ENCODE measurements at places on chromosomes 11 and 22. TPM values are rescaled to one million over a fixed set of nuclear protein-coding genes. Genes with fewer than 3 reads are reported as not detected.

DNA sequence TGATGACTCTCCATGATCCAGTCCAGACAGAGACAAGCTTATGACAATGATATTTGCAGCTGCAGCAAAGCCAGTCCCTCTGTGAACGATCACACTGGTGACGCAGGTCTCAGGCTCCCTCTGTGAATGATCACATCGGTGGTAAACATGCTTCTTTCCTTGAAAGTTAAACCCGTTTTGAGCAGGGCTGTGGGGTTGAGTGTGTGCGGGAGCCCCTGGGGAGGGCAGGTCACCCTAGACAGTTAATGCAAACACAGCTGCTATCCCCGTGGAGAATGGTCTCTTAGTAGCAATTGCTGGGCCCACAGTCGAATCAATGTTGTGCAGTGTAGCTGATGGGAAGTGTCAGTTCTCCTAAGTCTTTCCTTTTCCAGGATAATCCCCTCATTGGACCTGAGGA is 71.0 kb upstream of the KIRREL3 start:
- no peak for DNase-seq

DNA sequence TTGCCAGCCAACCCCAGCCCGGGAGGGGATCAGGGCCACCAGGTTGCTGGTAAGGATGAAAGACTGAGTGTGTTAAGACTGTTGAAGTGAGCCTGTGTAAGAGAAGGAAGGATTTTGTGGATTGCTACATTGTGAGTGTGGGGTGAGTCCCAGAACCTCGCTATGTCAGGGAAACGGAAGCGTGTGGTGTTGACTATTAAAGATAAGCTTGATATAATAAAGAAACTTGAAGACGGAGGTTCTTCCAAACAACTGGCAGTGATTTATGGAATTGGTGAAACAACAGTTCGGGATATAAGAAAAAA is 627 bp downstream of the JRKL start:
- no peak for DNase-seq

DNA sequence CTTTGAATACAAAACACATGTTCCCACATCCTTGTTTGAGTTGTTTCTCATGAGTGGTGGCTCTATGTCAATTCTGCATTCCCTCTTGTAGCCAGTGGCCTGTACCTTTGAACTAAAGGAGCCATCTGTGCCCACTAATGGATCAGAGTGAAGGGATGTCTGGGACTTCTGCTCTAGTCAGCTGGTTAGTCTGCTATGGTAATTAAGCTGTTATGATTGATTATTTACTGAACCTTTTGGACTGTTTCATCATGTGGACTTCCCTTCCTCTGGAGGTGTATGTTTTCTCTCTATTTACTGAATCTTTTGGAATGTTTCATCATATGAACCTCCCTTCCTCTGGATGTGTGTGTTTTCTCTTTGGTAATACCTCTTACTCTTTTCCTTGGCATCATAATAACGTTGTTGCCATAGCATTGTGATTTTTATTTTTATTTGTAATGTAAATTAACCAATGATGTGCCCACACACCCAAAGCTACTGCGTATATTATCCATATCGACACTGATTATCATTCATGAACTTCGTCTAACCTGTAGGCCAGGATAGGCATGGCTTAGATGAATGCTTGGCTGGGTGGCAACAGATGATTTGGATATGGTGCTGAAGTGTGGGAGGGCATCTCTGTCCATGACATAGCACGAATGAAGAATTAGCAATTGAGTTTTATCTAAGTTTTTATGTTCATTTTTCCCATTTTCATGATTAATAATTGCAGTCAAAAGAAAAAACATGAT is 112.3 kb upstream of the SORL1-AS1 start:
- DNase-seq: no peak

DNA sequence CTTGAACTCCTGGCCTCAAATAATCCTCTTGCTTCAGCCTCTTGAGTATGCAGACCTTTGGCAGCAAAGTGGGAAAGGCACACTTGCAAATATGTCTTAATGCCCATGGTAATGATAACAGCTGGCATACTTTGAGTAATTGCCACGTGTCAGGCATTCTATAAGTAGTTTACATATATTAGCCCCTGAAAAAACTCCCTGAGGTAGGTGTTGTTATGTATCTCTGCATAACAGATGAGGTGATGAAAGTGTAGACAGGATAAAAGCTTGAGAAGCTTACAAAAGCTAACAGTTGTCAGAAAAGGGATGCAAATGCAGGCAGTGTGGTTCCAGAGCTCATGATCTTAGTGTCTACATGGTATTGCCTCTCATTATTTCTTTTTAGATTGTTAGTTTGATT is 291.1 kb upstream of the C11orf87 start:
- DNase-seq: no peak

PDE2A gene
- polyA plus RNA-seq: 16.0 TPM

- no peak for DNase-seq
Observed at GRCh38 chr22:17164392-17165024, 5.4 kb upstream of the HDHD5 start.

DNA sequence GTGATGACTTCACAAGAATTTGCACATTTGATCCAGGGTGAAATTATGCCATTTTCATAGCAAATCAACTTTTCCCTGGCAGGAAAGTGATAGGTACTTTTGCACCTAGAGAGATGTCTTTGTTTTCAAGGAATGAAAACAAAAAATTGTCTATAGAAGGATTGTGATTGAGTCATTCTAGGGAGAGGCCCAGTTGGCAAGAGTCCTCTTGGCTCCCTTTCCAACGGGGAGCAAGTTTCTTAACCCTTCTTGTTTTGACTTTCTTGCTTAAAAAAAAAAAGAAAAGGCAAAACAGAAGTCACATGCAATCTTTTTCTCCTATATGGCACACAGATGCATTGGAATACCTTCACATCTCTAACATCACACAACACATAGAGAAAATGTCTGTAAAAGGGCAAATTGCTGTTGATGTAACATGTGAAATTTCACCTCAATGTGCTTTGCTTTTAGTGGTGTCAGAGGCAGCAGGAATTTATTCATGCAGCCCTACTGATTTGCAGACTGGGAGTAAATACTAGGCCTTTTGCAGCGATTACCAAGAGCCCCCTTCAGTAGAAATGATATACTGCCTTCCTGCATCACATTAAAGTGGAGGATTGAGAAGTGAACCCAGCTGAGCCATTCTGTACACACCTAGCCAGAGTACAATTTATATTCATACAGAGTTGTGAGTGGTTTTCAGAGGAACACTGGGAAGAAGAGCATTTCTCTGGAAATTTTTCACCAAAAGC is 290.7 kb upstream of the MPPED2 start:
- no peak for DNase-seq

DNA sequence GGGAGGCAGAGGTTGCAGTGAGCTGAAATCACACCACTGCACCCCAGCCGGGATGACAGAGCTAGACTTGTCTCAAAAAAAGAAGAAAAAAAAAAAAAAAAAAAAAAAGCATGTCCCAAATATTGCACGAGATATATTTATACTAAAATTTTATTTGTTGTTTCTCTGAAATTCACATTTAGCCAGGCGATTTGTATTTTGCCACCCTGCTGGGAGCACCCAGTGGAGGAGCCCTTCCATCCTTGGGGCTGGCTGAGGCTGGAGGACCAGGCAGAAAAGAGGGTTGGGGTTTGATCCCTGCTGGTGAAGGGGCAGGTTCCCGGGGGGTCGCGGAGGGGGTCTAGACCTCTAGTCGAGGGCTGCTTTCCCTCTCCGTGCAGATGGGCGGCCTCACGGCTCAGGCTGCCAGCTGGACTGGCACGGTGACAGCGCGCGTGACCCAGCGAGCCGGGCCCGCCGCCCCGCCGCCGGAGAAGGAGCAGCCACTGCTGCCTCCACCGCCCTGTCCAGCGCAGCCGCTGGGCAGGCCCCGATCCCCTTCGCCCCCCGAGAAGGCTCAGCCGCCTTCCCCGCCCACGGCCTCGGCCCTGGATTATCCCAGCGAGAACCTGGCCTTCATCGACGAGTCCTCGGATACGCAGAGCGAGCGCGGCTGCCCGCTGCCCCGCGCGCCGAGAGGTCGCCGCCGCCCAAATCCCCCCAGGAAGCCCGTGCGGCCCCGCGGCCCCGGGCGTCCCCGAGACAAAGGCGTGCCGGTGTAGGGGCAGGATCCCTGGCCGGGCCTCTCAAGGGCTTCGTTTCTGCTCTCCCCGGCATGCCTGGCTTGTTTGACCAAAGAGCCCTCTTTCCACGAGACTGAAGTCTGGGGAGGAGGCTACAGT is 952 bp upstream of the CATSPERZ start:
- DNase-seq: no peak

GRCh38 chr22:36858966-36859365 is 1.8 kb upstream of the NCF4 start:
- no peak for DNase-seq

DNA sequence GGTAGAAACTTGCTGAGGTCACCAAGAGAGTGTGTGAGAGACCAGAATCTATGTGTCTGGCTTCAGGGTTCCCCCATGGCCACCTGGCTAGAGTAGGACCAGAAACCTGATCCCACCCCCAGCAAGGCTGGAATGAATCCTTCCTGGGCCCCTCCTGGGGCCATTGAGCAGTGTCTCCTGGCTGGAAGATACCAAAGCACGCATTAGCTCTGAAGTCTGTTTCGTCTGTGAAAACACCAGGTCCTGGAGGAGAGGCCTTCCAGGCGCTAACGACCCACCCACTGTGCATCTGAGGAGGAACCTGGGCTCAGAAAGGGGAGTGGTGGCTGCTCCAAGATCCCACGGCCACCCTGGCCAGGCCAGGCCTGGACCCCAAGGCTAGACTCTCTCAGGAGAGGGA is 15.5 kb upstream of the TSKU start:
- DNase-seq: no peak

CSF2RB gene
- 2.4 TPM for polyA plus RNA-seq

GRCh38 chr22:28053896-28054818 is 135.1 kb upstream of the PITPNB start:
- DNase-seq: no peak

DMC1 gene
- polyA plus RNA-seq: 5.4 TPM

GRCh38 chr22:46071451-46072109 is 78.7 kb upstream of the PPARA start:
- DNase-seq: peak; percentile 84

CBX6 gene
- 37.5 TPM for polyA plus RNA-seq

DNA sequence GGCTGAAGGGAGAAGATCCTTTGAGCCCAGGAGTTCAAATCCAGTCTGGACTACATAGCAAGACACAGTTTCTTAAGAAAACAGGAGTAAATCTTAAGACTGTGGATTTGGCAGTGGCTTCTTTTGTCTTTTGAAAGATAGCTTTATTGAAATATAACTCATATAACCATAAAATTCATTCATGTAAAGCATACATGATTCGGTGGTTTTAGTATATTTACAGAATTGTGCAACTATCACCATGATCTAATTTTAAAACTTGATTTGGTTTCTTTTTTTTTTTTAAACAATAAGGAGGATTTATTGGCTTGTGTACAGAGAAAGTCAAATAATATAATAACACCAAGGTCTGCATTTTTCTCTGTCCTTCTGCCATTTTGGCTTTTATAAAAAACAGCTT is 23.1 kb upstream of the PSMA1 start:
- no peak for DNase-seq

APOBEC3F gene
- 8.4 TPM for polyA plus RNA-seq

DNA sequence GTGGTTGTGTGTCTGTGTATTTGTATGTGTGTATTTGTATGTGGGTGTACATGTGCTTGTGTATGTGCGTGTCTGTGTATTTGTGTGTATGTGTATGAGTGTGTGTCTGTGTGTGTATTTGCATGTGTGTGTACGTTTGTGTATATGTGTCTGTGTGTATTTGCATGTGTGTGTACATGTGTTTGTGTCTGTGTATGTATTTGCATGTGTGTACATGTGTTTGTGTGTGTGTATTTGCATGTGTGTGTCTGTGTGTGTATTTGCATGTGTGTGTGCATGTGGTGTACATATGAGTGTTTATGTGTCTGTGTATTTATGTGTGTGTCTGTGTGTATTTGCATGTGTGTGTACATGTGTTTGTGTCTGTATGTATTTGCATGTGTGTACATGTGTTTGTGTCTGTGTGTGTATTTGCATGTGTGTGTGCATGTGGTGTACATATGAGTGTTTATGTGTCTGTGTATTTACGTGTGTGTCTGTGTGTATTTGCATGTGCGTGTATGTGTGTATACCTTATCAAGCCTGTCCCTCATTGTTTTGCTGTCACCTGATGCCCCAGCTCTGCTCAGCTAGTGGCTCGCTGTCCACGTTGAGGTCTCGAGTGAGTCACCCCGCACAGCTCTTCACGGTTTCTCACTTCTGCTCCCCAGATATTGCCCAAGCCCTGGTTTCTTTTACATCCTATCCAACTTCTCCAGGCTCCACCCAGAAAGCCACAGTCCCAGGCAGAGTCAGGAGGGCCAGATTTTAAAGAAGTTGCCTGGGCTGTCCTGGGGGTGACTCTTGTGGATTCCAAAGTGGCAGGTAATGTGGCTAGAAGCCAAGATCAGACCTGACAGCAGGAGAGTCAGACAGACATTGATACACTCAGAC is 15.2 kb downstream of the MB start:
- DNase-seq: no peak

DNA sequence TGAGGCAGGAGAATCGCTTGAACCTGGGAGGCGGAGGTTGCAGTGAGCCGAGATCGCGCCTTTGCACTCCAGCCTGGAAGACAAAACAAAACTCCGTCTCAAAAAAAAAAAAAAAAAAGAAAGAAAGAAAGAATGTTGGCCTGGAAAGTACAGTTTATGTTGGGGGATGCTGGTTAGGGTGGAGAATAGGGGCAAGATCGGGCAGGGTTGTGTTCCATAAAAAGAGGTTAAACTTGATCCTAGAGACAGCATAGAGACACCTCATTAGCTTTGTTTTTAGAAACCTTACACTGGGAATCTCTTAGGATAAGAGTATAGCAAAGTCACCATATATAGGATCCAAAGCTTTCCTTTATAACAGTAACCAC is 1.9 kb upstream of the FTH1 start:
- no peak for DNase-seq

PGR gene
- polyA plus RNA-seq: 0.10 TPM

OR8G5 gene
- not detected for polyA plus RNA-seq

DNA sequence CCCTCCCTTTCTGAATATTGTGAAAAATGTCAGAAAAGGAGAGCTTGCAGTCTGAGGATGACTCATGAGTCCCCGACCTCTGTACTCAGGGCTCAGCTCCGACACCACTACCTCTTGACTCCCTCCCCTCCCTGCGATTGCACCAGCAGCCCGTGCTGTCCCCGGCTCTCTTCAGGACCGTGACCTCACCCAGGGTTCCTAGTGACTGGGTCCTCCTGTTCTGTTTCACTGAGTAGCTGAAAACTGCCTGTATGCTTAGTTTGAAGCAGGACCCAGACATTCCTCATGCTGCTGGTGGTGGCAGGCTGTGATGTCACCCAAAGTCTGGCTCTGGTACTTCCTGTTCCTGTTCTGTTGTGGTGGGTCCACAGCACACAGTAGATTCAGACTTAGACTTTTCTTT is 11.7 kb downstream of the PHRF1 start:
- no peak for DNase-seq
